ENCODE measurements at places on chromosomes 1 and 21.
A peak's percentile ranks its signal among the peaks of the same experiment; 100 is the strongest.

DNA sequence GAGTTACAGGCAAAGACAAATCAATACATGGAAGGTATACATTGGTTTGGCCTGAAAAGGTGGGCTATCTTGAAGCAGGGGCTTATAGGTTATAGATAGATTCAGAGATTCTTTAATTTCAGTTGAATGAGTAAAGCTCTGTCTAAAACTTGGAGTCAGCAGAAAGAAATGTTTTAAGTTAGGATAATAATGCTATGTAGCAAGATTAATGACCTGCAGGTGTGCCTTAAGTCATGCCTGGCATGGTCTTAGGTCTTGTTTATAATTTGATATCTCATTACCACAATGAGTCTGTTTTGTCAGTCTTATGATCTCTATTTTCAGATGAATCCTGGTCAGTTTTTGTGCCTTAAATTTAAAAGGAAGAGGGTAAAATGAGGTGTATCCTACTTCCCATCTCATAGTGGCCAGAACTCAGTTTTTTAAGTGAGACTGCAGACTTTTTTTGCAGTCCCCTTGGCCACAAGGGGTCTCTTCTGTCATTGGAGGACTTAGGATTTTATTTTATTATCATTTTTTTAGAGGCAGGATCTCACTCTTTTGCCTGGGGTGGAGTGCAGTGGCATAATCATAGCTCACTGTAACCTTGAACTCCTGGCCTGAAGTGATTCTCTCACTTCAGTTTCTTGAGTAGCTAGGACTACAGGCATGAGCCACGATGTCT is 21.3 kb upstream of the PGBD2 start:
- DNase-seq = no peak

DNA sequence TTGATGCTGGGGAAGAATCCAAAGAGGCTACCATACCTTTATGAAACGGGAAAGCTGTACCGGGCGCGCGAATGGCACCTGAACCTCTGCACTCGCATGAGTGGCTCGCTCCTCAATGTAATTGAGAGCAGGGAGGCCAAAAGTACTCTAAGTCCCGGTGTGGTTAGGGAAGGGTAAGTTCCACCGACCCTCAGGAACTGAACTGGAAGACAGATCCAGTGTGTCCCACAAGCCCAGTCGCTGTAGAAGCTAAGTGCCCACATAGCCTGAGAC is 1.0 kb downstream of the GATAD2B start:
- no peak for DNase-seq

- no peak for DNase-seq
Observed at GRCh38 chr1:23732363-23733224, 10.7 kb upstream of the ELOA start.

- DNase-seq = no peak
Observed at GRCh38 chr1:211735208-211736170, 60.1 kb upstream of the NEK2 start.

- DNase-seq = peak; percentile 7
Observed at GRCh38 chr1:172145656-172146055, 274.8 kb upstream of the C1orf105 start.

DNA sequence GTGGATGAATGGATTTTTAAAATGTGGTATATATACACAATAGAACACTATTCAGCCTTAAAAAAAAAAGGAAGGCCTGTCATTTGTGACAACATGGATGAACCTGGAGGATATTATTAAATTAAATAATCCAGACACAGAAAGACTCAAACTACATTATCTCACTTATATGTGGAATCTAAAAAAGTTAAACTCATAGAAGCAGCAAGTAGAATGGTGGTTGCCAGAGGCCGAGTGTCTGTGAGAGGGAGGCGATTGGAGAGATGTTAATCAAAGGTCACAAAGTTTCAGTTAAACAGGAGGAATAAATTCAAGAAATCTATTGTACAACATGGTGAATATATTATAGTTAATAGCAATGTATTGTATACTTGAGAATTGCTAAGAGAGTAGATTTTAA is 39.7 kb downstream of the ZC3H11B start:
- no peak for DNase-seq

DNA sequence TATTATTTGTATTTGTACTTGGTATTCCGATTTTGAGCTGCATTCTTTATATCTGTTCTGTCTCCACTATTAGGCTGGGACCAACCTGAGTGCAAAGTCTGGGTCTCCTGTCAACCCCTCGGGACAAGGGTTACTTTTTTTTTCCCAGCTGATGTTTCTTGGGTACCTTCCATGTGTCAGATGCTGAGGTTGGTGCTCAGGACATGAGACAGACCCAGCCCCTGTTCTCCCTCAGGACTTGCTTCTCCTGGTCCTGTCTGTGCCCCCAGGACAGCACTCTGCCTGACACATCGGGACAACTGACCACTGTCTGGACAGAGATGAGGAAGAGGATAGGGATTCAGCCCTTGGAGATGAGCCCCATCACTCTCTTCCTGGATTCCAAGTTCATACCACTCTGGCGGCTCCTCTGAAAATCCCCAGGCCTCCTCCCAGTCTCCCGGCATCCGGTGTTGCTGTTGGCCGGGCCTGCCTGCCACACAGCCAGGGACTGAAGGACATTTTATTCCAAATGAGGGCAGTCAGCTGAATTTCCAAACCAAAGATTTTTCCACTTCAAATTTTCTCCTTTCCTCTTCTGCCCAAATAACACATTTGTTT is 55.6 kb upstream of the FMOD start:
- no peak for DNase-seq

- no peak for DNase-seq
Observed at GRCh38 chr1:44010935-44011471, 19.6 kb downstream of the CCDC24 start.

GRCh38 chr21:46058431-46059145 is 39.3 kb upstream of the COL6A2 start:
- no peak for DNase-seq

- DNase-seq = no peak
Observed at GRCh38 chr1:100433563-100433962, 81.3 kb downstream of the CDC14A start.

DNA sequence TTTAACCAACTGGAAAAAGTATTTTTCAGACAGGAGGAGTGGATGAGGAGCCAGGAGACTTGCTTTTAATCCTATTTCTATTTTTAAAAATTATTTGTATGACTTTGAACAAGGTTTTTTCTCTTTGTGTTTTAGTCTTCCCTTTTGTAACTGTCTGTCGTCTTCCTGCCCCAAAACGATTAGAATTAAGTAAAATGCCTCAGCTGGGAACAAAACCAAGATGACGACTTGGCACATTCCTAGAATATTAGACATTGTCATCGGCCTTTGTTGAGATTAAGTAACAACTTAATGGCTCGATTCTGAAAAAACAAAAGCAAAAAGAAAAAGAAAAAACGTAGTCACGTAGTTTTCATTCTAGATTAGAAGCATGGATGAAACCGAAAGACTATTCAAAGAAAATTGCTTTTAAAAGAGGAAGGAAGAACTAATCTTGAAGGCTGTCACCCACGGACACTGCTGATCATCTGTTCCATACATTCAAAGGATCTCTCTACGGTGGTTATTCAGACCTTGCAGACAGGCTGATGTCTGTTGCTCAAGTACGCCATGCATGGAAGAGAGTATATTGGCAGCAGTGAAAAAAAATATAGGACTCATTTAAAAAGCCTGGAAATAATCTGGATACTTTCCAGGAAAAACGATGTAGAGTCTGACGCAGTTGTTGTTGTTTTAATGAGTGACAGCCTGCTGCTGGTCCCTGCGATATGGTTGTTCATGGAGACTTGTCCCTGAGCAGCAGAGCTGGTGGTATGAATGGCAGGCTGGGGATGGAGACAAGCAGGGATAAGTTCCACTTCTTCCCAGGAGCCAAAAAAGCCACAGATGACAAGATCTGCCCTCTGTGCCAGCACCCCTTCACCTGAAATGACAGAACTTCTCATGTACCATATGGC is 16.8 kb downstream of the GNG4 start:
- DNase-seq = no peak

DNA sequence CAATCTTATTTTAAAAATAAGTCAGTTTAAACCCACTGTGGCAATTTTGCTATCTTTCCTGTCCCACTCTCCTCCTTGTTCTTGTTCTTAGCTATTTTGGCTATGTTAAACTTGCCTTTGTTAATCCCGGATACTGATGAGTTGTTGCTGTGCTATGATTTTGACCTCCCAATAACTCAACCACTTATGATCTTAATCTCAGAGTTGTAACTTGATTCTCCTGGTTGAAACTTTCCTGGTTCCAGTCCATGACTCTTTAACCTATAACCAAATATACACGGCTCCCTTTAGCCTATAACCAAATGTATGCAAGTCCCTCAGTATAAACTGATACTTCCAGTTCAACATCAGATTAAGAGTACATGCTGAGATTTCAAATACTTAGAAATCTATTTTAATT is 15.6 kb upstream of the ACADM start:
- no peak for DNase-seq

DNA sequence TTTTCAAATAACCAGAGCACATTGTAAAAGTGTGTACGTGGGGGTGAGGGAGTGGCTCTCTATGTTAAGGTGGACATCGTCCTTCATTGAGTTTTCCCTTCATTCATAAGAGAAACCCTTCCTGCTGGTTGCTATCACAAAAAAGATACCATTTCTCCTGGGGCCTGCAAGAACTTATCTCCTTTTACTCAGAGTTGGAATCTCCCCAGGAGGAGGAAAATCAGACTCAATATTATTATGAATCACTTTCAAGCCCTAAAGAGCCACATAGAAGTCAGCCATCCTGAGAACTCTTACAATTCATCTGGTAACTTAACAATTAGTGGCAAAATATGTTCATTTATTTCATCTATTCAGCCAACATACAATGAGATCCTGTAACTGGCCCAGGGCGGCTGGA is 27.1 kb upstream of the TGFBR3 start:
- no peak for DNase-seq

GRCh38 chr1:153937331-153937730 is 9.2 kb downstream of the DENND4B start:
- no peak for DNase-seq

GRCh38 chr1:162840250-162840839 is 20.6 kb downstream of the CCDC190 start:
- no peak for DNase-seq

DNA sequence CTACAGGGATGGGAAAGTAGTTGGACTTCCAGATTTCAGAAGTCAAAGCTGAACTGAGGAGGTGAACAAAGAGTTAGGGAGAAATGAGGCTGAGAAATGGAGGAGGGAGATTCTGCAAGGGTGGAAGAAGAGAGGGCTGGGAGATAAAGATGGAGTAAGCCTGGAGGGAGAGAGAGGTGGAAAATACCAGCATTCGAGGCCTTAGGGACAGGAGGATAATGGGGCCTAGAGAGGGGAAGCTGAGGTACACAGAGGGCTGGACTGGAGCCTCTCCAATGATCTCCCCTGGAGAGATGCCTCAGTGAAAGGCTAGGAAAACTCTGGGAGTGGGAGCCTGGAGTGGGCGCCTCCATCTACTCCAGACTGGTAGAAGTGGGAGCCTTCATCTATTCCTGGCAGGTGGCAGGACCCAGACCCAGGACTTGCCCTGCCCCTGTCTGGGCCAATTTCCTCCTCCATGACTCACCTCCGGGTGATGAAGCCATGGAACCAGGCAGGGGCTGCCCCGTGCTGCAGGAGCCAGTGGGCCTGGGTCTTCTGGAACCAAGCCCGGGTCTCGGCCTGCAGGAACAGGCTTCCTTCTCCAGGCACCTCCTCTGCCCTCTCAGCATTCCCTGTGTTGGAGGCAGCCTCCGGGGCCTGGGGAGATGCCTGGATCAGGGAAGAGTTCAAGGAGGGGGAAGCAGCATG is 1.9 kb downstream of the SH2D2A start:
- DNase-seq = peak; percentile 27

GRCh38 chr1:45945426-45945825 is 142.0 kb downstream of the MAST2 start:
- no peak for DNase-seq

GRCh38 chr1:23585321-23586022 is 26.2 kb upstream of the ID3 start:
- DNase-seq = no peak

DNA sequence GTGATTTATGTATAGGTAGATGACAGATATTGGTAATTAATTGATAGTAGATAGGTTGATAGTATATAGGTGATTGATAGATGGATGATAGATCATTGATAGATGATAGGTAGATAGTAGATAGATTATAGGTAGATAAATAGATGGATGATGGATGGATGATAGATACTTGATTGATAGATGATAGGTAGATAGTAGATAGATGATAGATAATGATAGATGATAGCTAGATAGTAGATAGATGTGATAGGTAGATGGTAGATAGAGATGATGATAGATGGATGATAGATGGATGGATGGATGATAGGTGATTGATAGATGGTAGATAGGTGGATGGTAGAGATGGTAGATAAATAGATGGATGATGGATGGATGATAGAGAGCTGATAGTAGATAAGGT is 62.0 kb upstream of the SAMD11 start:
- DNase-seq = no peak

DNA sequence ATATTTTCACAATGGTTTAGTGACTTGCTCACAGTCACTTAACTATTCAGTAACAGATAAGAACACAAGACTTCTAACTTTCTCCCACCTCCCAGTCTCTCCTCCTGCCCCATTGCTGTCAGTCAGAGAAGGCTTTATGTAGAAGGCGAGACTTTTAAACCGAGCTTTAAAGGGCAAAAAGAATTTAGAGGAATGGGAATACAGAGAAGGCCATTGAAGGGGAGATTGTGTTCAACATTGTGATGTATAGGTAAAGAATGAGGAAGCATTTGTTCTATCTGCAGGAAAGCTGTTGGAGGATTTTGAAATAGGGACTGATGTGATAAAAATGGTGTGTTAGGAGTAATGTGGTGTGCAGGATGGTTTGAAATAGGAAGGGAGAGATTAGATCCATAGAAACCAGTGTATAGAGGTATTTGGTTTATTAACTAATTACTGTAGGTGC is 7.3 kb downstream of the POU2F1 start:
- DNase-seq = no peak

- DNase-seq = peak; percentile 57
Observed at GRCh38 chr1:33379631-33380354, 51.1 kb downstream of the PHC2 start.

DNA sequence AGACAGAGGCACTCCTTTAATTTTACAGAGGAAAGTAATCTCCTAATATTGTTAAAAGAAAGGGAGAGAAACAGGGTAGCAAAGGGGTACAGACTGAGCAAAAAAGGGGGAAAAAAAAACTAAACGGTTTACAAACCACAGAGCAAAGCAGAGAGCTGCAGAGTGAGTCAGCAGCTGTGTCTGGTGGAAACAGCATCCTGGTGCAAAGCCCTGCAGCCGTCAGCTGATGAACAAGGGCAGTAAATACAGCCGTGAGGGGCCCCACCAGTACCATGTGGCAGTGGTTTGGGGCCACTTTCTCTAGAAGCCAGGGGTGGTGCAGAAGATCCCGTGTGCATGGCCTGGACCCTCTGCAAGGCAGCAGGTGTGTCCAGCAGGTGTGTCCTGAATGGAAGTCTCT is 111.3 kb downstream of the ERG start:
- no peak for DNase-seq

DNA sequence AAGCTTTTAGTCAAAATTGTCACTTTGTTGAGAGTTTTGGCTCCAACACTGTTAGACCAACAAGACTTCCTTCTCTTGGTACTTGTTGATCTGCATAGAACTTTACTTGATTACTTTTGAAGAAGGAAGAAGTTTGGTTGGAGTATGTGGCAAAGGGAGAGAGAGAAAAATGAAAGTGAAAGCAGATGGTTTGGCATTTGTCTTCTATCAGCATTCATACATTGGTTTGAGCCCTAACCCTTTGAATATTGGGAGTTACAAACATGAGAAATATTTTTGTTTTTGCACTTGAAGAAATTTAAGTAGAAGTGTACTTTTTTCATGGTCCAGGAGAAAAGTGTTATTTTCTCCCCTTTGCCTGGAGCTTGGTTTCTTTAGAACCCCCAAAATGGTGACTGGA is 169.8 kb downstream of the ADGRL4 start:
- DNase-seq = no peak

All from retina (tissue), 1 donor.